ENCODE measurements at places on chromosomes 6 and 20.

DNA sequence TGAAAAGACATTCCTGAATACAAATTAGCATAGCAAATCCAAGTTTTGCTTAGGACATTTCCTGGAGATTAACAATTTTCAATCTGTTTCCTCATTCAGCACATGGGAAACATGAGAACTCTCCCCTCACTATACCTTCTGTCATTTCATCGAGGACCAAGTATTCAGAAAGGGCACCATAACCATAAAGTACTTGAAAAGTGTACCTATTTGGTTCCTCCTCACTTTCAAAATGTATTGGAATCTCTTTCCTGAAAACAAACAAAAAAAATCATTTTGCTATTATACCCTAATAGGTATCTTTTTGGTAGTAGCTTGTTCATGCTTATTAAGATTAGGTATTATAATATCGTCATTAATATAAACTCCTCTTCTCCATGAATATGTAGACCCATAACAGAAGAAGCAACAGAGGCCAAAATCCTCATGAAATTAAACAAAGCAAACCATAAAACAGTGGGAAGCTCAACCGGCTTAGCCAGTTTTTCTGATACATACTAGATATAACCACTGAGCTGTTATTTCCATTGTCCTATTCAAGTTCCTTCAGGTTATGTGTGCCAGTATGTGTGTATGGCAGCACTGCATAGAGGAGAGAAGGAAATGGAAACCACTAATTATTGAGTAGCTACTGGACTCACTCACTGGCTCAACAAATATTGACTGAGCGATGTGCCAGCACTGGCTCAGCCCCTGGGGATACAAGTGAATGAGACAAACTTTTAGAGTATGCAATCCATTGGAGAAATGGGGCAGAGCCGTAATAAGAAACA lies 274.0 kb downstream of the MAFB start:
- DNase-seq: no peak

DNA sequence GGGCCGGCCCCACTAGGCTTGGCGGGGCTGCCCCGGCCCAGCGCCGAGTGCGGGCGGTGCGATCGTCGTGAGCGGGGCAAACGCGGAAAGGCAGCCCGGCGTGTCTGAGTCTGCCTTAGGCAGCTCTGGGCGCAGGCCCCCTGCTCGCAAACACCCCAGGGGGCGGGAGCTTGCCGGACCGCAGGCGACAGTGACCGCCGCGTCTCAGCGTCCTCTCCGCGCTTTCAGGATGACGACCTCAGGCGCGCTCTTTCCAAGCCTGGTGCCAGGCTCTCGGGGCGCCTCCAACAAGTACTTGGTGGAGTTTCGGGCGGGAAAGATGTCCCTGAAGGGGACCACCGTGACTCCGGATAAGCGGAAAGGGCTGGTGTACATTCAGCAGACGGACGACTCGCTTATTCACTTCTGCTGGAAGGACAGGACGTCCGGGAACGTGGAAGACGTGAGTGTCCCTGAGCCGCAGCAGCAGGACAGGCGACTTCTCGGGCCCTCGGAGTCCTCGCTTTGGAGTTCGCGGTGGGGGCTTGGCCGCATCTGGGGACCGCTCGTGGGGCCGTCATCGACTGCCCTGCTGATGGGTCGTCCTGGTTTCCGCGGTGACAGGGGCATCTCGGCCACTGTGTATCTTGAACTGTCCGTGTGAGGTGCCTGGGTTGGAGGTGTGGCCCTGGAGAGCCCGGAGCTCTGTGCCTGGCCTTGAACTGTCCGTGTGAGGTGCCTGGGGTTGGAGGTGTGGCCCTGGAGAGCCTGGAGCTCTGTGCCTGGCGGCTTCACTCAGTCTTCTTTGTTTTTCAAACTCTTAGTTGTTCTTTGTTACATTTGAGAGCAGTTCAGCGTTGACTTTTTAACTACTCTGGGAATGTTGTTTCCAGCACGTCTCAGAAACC lies 786 bp downstream of the ADRM1 start:
- no peak for DNase-seq

DNA sequence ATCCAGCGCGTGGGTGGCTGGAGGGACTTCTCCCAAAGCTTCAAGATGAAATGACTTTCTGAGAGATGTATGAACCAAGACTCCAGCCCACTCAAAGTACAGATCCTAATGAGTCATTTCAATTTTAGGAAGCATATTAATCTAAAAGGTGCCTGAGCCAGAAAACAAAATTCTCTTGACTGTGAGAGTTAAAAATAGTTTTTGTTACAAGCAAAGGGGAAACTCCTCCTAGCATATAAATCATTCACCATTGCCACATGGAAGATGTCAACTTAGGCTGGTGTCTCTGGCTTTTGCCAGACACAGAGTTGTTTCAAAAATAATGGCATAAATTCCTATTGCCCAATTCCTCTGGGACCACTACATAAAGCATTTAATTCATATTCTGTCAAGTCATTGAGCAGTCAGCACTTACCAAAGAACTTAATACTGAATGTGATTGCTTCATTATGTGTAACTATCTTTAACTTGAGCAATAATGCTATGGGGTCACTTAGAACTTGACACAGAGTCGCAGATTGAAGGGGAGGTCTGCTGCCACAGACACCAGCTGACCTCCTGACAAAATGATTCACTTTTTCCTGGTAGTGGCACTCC lies 280.6 kb downstream of the SLC35F1 start:
- DNase-seq: no peak

- no peak for DNase-seq
Observed at GRCh38 chr20:64102647-64103354, 4.6 kb downstream of the NPBWR2 start.

GRCh38 chr20:61030130-61030529 lies 221.9 kb upstream of the CDH4 start:
- no peak for DNase-seq

DNA sequence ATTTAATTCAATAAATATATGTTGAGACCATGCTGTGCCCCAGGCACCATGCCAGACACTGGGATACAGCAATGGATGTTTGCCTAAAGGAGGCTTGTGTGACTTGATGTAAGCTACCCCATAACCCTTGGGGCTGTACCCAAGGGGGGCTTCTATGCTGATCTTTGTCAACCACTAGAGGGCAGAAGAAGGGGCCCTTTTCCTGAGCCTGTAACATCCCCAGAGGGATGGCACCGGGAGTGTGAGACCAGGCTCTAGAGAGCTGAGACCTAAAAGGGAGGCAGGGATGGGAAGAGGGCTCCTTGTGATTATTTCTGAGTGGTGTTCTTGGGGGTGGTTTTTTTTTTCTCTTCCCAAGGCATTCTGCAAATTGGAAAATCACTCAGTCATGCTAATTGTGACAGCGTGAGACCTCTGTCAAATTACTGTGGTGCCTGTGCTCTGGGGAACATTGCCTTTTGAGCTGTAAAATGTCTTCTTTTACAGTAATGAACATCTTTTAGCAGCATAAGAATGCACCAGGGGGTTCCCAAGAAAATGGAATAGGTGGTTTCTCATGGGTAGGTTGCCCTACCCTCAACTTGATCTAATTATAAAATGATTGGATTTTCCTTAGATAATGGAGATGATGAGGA lies 138.7 kb upstream of the SLC24A3 start:
- no peak for DNase-seq

- DNase-seq: no peak
Observed at GRCh38 chr20:53463101-53463972, 130.3 kb downstream of the ZNF217 start.

GRCh38 chr6:159969921-159970320 lies 1.0 kb downstream of the IGF2R start:
- no peak for DNase-seq

GRCh38 chr20:33673410-33674293 lies 576 bp downstream of the NECAB3 start:
- DNase-seq: no peak

DNA sequence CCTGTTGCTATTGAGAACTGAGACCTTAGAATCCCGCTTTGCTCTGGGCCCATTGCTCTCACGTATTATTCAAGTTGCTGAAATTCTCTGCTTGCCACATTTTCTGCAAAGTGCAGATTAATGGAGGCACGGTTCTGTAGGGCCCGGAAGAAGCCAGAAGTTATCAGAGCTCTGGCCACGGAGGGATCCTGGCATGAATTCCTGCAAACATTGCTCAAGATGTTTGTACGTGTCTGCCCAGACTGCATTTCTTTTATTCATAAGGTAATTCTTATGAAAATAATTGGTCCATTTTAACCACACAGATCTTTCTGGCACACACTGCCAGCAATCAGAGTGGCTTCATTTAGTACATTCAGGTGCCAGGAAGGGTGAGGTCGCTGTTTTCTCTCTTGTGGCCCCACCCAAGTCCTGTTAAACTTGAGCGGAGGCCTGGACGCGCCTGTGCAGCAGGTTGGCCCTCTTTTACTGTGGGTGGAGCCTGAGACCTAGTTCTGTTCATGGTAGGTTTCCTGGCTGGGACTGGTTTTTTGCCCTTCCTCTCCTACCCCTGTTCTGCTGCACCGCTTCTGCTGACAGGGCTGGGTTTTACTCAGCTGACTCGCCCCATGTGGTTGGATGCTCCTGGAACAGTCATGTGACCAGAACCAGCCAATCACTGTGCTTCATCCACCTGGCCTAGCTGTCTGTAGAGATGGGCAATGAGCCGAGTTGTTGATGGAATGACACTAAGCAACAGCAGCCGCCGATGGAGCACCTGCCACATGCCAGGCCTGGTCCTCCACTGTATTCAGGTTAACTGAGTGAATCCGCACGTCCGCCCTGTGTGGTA lies 230.2 kb downstream of the CDH4 start:
- no peak for DNase-seq

GRCh38 chr6:157726892-157727628 lies 96.0 kb upstream of the SNX9 start:
- DNase-seq: no peak

DNA sequence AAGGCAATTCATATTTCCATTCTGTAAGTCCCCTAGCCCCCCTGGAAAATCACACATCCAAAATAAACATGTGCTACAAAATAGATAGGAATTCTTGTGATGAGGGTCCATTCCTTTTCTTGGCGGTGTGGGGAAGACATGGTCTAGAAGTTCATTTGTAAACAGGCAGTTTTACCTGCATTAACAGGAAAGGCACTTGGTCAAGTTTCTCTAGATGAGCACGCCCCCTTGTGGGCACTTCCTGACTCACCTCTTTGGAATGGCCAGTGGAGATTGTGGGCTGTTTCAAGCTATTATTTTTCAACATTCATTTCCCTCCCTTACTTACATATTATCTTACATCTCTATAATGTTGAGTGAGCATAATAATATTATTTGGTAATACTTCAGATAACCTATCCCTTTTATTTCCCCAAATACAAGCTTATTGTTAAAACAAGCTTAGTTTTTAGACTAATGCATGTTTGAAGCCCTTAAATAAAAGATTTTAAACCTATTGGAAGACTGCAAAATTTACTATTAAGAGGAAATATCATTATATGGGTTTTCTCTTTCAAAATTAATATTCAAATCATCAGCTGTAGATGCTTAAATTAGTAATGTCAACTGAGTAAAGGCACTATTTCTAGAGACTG lies 92.1 kb downstream of the TASP1 start:
- DNase-seq: peak; percentile 49

DNA sequence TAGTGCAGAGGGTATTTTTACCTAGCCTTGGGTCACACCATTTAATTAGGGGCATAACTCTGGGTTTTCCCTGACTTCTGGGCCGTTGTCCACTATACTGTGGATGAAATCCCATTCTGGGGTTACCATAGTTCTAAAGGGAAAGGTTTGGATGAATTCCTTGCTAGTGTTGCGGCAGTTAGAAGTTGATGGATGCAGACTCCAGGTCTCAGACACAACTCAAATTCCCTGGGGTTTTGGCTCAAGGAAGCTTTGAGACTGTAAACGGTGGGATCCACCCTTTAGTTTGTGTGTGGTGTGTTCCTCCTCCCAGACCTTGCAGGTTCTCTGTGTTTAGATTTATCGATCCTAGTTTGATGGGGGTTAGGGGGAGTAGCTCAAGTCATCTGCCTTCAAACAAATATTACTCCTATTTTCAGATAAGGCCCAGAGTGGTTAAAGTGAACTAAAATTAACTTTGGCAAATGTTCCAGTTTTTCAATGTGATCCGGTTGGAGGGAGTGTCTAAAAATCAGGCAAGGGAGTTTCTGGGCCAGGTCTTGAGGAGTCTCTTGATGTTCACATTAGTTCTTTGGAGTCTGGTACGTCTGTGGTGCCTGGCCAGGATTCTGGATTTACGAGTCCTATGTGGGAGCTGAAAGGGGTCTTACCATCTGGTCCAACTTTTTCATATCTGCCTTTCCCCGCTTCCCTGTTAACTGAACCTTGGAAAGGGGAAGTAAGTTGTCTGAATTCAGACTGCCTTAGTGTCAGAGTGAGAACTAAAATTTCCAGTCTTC lies 1.5 kb downstream of the RALY start:
- no peak for DNase-seq

DNA sequence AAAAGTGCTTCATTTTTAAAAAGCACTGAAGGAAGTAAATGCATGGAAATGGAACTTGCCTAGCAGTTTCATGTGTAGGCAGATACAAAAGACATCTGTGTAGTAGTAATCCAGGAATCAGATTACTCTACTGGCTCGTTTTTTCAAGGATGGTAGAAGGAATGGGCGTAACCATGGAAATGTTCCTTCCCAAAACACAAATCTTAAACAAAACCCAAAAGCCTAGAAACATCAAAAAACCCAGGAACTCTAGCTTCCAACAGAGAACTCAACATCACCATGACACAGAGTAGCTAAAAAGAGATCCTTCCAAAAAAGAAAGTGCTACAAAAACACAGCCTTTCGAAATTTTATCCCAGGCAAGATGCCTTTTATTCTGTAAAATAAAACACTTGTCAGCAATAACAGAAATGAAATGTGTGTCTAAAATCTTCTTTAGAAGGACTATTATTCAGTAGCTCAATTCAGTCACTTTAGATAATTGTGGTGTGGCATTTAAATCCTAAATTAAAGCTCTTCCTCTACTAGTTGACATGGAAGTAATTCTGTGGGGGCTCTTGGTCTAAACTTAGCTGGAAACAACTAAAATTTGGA lies 81.7 kb downstream of the FAM217A start:
- DNase-seq: peak; percentile 62

DNA sequence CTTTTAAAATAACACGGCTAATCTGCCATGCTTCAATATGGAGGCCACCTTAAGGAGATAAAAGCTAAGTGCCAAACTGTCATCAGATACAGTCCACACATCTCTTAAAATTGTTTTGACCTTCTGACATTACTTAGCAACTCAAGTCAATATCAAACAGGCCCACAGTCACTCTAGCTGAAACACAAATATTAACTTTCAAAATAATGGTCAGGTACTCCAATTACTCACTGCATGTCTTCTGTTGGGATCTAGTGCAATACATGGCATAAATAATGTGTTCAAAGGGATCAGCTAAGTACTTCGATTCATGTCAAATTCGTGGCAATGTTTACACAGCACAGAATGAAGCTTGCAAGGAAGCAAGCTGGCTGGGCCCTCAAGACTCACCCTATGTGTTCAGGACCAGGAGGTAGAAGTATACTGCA lies 133.9 kb upstream of the BEND6 start:
- no peak for DNase-seq

- DNase-seq: no peak
Observed at GRCh38 chr20:37598575-37599342, 71.1 kb upstream of the BLCAP start.

All from HFF-Myc (cell line).